NCI-H524 treated with DMSO at 0.1 percent for 48 hours (cell line): ENCODE measurements at places on chromosomes 12 and 14.
A peak's percentile ranks its signal among the peaks of the same experiment; 100 is the strongest.

DNA sequence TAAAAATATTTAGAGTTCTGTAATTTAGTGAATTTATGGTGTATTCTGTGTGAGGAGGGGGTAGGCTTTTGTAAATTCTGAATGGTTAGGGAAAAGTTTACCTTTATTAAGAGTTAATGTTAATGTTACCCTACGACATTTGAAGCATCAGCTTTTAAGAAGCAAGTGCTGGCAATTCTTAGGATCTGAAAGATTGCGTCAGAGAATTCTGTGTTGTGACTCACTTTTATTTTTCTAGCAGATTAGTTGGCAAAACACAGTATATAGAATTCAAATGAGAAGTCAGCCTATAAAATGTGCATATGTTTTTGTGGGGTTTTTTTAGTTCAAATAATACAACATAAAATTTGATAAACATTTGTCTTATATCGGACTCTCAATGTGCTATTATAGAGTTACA is 97.6 kb downstream of the RAD52 start:
- DNase-seq = no peak

DNA sequence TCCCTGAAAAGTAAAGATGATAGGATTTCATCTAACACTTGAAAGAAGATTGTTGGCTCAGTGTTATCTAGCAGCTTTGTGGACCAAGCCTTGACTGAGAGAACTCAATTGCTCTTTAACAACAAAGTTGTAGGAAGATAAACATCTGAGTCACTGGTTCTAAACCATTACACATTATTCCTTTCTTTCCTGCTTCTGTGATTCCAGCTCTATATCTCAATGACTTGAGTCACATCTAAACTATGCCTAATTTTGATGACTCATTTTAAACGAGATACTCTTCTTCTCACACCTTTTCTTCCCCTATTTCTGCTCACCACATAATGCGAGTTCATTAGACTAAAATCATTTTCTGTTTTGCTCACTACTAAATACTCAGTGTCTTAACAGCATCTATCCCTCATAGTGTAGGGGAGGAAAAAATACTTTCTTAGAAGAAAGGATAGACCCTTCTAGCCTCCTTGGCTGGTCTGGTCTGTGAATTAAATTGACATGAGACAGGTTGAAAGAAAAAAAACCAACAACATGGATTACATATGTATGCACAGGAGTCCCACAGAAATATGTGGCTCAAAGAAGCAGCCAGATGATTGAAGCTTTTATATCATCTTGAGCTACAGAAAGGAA is 201.4 kb downstream of the C12orf50 start:
- DNase-seq = no peak

GRCh38 chr14:89988787-89989186 is 33.1 kb downstream of the TDP1 start:
- no peak for DNase-seq

DNA sequence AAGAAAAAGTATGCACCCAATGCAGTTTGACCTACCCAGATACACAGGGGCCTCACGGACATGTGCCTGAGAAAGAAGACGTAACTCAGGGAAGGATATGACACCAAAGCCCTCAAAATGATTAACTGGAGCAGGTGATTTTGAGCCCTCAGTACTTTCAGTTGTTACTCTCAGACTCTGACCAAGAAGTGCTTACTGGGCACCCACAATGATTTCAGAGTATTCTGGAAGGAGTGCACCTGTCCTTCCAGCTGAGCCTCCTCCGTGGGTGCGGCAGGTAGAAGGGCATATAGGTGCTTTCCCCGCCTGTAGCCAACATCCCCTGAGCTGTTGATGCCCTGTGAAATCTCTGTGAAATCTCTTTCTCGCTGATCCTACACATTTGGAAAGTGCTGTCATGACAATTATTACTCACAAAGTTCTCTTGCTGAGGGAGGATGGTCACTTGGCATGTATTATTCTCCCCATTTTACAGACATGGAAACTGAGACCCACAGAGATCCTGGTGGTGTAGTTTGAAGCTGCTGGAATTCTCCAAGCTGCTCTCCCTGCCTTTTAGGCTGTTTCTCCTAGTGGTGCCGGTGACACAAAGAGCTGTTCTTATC is 154.3 kb upstream of the CCND2 start:
- DNase-seq = no peak

DNA sequence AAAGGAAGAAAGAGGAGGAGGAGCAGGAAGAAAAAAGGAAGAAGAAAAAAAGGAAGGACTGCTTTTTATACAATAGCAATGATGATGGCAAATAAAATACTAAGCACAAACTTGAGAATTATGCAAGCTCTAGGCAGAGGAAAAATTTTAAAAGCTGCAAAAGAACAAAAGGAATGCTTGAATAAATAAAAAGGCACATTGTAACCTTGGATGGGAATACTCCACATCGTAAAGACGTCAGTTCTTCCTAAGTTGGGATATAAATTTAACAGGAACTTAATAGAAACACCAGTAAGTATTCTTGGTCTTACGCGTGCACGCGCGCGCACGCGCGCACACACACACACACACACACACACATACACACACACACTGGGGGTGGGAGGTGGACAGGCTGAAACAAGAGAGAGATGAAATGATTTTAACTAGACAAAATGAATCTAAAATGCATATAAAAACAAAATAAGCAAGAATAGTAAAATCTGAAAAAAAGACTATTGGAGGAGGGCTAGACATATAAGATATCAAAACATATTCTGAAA is 43.0 kb downstream of the SERPINA3 start:
- no peak for DNase-seq

DNA sequence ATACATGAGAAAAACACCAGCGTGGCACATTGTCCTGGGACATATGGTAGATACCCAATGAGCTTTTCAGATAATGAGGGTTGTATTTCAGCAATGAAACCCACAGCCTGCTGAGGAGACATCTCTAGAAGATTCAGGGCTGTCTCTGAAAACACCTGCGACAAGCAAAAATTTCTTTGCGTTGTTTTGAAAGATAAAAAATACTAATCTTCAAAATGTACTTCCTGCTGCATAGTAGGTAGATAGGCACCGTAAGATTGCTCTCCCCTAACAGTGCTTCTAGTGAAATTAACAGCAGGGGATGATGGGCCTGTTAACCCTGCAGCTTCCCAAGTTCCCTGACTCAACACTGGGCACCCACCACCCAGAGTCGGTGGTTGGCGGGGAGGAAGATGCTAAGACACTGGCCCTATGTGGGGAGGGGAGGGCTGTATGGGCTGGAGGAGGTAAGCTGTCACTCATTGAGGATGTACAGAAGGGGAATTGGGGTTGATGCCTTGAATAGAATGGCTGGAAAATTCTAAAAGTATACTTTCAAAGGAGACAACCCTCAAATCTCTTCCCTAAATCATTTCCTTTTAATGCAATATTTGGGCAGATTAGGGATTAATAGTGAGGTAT is 20.0 kb downstream of the ZFP36L1 start:
- no peak for DNase-seq

DNA sequence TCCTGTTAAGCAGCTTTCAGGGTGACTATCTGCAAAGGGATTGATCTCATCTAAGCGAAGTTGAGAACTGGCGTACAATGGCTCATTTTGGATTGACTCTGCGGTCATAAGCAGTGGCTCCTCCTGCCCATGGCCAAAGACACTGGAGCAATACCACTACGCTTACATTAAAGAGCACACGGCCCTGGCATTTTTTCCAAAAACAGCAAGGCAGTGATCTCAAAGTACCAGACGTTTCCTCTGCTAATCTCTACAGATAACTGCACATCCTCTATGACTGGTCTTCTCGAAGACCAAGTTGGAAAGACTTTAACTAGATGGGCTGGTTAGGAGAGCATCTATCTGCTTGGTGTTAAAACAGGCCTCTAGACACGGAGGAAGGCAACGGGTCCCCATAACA is 2.7 kb downstream of the PITPNM2 start:
- no peak for DNase-seq

DNA sequence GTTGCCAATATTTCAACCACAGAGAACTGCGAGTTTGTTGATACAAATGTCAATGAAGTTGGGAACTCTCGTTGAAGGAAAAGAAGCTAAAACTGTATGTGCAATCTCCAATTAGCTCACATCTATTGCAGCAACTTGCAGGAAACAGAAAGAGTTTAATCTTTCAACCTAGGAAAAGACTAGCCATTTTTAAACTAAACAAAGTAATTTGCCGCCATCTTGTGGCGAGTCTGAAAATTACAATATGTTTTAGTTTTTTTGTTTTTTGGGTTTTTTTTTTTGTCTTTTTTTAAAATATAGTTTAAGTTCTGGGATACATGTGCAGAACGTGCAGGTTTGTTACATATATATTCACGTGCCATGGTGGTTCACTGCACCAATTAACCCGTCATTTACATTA is 131.2 kb upstream of the FOXG1 start:
- peak; percentile 9 for DNase-seq

DNA sequence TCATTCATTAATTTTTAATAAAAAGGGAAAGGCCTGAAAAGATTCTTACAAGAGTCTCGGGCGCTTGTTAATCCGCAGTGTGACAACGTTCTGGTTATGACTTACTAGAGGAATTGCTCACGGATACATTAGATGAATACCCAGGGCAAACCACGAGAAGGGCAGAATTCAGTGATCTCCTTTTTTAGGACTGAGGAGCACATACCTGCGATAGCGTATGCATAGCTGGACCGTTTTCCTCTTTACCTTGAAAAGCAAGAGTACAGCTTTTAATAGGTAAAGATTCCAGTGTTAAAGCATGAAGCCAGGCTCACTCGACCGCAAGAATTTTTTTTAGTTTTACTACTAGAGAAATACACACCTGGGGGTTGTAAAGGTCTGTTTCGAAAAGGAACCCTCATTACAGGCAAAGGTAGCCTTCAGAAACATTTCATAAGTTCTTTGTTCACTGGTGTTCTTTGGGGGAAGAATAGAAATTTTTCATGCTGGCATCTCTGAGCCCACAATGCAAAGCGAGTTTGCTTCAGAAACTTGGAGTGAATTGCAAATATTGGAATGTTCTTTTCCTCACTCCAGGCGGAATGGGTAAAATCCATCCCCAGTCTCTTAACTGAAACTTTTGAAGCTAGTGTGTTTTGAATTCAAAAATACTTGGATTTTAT is 953 bp downstream of the MAPK1IP1L start:
- no peak for DNase-seq

GRCh38 chr12:93846936-93847516 is 169.9 kb downstream of the CRADD start:
- no peak for DNase-seq

- DNase-seq = no peak
These were observed 174.7 kb upstream of the DAAM1 start for GRCh38 chr14:59013672-59014298.

DNA sequence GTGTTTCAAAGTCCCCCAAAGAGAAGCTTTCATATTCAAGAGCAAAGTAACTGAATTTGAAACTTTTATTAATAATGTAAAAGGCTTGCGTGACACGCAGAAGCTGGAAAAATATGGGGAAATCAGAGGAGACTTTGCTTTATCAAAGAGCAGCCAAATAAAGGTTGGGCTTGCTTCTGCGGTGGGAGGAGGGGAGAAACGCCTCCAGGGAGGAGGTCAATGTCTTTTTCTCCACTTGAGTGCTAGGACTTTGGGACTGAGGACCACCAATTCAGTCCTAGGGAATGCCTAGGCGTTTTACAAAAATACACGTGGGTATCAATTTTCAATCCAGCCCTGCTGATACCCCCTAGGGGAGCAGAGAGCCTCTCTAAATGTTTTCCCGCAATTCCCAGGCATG is 60.9 kb upstream of the FZD10 start:
- no peak for DNase-seq

DNA sequence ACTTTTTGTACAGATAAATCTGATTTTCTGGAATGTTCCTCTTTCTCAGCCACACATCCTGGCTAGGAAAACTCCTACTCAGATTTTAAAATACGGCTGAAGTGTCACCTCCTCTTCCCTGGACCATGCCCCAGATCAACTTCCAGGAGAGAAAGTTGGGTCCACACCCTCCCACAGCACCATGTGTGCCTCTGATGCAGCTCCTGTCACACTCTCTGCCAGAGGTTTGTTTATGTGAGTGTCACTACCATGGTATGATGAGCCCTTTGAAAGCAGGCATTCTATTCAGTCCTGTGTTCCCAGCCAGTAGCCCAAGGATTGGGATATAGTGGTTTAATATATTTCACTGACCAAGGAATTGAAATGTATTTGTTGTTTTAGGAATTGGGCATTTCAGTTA is 287.2 kb upstream of the ATP2B1 start:
- DNase-seq = no peak

GRCh38 chr12:11561411-11561810 is 88.1 kb upstream of the ETV6 start:
- no peak for DNase-seq

DNA sequence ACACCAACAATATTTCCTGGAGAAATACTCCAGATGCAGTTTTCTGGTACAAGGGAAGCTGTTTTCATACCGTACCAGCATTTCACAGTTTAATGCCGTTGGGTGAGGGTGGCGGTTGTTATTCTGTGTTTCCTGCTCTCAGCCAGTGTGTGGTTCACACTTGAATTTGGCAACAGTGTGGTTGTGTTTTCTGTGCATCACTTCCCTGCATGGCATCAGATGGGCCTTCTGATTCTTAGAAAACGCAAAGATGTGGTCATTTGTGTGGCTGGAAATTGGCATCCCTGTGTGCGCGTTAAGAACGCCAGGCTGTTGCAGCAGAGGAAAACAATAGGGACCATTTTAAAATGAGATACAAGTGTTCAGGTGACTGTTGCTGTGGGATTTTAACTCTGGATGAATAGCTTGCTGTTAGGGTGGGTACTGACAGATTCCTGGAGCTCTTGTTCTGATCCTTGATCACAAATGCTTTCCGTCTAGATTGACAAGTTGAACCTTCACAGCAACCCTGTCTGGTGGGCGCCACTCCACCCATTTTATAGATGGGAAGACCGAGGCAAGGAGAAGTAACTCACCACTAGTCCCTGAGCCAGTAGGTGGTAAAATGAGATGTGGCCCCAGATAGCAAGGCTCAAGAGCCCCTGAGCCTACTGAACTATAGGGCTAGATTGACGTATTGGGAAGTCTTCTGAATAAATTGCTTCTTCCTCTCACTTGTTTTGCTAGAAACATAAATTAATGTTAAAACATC is 231.2 kb downstream of the CHST11 start:
- no peak for DNase-seq

GRCh38 chr14:20409226-20409625 is 4.1 kb downstream of the TEP1 start:
- DNase-seq = no peak

DNA sequence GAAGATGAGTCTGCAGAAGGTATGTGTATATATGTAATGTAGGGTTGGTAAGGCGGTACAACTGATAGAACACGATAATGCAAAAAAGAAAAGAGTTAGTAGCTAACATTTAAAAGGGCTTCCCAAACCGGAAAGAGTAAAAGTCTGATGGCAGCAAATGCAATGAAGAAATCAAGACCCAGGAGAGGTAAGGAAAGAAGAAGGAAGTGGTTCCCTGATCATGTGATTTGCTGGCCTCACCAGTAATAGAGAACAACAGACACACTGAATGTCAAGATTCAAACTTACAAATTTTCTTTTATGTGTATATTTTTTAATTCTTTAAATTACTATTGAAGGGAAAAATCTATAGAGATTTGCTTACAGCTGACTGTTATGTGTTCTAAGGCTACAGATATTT is 18.4 kb downstream of the ZFC3H1 start:
- no peak for DNase-seq
